ENCODE measurements at places on chromosomes 11 and 22.
A peak's percentile ranks its signal among the peaks of the same experiment; 100 is the strongest.

- no peak overlapping the region for H3K4me3 ChIP-seq
- DNase-seq, result no peak
- no peak overlapping the region for H3K27ac ChIP-seq
- no peaks in the 10 kb centered on the region for H3K36me3 ChIP-seq
- peaks cover 51% of the 10 kb centered on the region for H3K4me1 ChIP-seq
Measured at GRCh38 chr11:36122671-36123070, 166.6 kb downstream of the COMMD9 start.

GRCh38 chr11:45385844-45386243 lies 99.7 kb upstream of the SYT13 start:
- no peak overlapping the region for H3K27ac ChIP-seq
- H3K4me3 ChIP-seq, result no peak overlapping the region
- no peak for DNase-seq
- peaks cover 7% of the 10 kb centered on the region for H3K27me3 ChIP-seq
- peaks cover 9% of the 10 kb centered on the region for H3K4me1 ChIP-seq

DNA sequence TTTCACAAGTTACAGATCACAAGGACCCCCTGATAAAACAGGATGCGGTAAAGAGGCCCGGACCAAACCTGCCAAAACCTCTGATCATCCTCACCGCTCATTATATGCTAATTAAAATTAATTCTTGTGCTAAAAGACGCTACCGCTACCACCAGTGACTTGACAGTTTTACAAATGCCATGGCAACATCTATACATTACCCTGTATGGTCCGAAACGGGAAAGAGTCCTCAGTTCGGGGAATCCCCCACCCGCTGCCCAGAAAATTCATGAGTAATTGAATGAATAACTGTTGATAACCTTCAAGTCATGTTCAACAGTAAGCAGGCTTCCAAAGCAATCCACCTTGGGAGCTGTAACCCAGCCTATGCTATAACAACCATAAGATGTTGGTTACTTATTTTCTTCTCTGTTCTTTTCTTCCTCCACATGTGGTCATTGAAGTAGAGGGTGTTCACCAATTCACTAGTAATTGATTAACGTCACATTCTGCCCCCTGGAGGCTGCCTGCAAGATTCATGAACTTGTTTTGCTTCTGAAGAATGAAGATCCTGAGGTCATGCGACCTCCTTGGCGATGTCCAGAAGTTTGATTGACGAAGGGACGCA lies 20.6 kb downstream of the APOBEC3H start:
- peaks cover 34% of the 10 kb centered on the region for H3K4me1 ChIP-seq
- H3K27me3 ChIP-seq, result peaks cover 45% of the 10 kb centered on the region
- peak; percentile 67 for DNase-seq
- H3K4me3 ChIP-seq, result no peak overlapping the region
- H3K27ac ChIP-seq, result no peak overlapping the region

DNA sequence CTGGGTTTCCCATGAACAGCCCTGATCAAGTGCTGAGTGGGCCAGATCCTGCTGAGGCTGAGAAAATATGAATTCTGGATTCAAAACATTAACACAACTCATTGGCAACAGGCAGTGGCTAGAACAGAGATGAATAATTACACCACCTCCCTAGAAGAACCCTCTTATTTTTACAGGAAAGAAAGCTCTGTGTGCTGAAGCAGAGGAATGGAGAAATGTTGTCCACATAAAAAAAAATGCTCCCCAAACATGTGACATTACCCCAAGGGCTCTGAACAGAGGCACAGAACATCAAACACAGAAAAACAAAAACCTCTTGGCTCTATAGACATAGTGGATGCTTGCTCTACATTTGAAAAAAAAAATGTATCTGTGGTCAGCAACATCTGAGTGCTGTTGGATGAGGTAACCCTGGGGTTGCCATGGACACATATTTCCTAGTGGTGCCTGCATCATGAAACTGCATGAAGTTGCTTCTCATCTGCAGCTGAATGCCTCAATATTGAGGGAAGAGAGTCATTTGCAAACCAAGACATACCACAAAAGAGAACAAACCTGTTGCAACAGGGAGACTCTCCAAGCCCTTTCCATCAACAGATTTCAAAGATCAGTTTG lies 98.8 kb downstream of the SNX19 start:
- no peak overlapping the region for H3K4me3 ChIP-seq
- H3K36me3 ChIP-seq, result no peaks in the 10 kb centered on the region
- no peak for DNase-seq
- no peaks in the 10 kb centered on the region for H3K27me3 ChIP-seq

Measured in WTC11 (cell line).